ENCODE measurements at places on chromosomes 4 and X.

DNA sequence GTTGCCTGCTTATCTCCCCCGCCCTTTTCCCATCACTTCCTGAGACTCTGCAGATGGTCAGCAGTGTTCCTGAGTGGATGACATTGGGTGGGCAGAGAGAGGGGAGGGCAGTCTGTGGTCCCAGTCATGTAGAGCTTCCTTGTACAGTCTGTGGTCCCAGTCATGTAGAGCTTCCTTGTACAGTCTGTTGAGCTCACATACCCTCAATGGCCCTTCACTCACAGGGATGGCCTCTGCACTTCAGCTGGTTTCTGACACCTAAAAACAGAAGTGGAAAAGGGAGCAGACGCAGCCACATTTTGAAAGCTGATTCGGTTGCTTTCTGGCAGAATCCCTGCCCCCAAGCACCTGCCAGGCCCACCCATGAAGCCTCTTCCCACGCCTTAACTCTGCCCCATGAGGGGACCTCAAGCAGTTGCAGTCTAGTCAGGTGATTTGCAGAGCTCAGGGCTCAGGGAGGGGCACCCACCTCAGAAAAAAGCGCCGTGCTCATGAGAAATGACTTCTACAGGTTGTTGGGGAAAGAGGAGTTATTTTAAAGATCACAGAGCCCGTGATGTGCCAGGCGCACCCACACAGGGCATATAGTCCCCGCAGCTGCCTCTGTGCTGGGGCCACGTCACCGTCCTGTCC is 3.6 kb upstream of the TMEM271 start:
- no peak for DNase-seq

- no peak for DNase-seq
Observed at GRCh38 chrX:110563282-110563681, 204.6 kb downstream of the RTL9 start.

GRCh38 chrX:10240918-10241317 is 84.1 kb downstream of the CLCN4 start:
- no peak for DNase-seq

GRCh38 chrX:110108381-110108821 is 105.5 kb downstream of the TMEM164 start:
- no peak for DNase-seq

- DNase-seq = no peak
Observed at GRCh38 chr4:139901531-139902320, 236.1 kb downstream of the MGST2 start.

GRCh38 chr4:98546910-98547594 is 111.4 kb downstream of the TSPAN5 start:
- DNase-seq = no peak

DNA sequence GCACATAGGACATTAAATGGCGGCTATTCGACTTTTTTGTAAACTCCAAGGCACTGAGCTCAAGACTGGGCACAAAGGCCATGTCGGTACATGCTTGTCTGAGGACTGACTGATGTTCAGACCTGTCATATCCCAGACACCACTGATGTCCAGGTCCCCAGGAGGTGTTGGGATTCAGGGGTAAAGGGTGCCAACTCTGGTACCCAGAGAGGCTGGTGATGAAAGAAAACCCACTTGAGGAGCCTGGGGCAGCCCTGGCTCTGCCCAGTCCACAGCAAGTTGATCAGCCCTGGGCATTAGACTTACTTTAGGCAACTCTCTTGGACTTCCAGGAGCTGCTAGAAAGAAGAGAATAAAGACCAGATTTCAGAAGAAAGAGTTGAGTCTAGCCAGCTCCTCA is 18.7 kb downstream of the SASH3 start:
- no peak for DNase-seq

GRCh38 chrX:32281853-32282252 is 929.5 kb downstream of the DMD start:
- no peak for DNase-seq

- no peak for DNase-seq
Observed at GRCh38 chr4:87973283-87974169, 2.0 kb upstream of the SPP1 start.

DNA sequence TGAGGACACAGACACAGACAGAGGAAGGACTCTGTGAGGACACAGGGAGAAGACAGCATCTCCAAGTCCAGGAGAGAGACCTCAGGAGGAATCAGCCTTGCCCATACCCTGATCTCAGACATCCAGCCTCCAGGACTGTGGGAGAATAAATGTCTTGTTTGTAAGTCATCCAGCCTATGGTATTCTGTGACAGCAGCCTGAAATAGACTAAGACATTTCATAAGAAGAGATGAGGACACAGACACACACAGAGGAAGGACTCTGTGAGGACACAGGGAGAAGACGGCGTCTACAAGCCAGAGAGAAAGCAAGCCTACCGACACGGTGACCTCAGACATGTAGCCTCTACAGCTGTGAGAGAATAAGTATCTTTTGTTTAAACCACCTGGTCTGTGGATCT is 112.1 kb downstream of the DHRSX start:
- no peak for DNase-seq

- DNase-seq = no peak
Observed at GRCh38 chr4:38889143-38889542, 21.5 kb downstream of the FAM114A1 start.

DNA sequence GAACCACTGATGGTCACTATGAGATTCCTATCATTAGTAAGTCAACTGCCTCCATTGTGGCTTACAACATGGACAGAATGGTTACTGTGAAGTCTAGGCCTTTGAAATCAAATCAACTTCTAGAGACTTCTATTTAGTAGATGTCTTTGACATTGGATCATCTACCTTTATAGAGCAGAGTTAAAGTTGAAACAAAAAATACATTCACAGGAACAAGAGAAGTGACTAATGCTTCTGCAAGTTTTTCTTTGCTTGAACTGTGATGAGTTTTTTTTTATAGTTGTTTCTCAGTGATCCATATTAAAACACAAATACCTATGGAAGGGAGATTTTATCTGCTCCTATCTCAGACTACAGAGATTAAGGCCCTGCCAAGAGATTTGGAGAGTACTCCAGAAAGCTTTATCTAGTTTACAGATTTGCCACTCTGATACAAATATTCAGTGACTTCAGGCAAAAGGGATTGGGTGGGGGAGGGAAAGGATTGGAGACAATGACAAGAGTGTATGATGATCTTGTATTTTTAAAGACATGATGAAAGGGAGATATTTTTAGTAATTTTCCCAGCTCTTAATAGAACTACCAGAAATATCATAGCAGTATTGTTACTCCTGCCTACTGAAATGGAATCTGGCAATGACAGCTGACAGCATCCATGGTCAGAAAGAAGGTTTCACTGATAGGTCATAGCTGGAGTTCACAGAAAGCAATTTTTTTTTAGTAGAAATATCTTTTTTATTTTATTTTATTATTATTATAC is 16.0 kb upstream of the EPGN start:
- DNase-seq = no peak

DNA sequence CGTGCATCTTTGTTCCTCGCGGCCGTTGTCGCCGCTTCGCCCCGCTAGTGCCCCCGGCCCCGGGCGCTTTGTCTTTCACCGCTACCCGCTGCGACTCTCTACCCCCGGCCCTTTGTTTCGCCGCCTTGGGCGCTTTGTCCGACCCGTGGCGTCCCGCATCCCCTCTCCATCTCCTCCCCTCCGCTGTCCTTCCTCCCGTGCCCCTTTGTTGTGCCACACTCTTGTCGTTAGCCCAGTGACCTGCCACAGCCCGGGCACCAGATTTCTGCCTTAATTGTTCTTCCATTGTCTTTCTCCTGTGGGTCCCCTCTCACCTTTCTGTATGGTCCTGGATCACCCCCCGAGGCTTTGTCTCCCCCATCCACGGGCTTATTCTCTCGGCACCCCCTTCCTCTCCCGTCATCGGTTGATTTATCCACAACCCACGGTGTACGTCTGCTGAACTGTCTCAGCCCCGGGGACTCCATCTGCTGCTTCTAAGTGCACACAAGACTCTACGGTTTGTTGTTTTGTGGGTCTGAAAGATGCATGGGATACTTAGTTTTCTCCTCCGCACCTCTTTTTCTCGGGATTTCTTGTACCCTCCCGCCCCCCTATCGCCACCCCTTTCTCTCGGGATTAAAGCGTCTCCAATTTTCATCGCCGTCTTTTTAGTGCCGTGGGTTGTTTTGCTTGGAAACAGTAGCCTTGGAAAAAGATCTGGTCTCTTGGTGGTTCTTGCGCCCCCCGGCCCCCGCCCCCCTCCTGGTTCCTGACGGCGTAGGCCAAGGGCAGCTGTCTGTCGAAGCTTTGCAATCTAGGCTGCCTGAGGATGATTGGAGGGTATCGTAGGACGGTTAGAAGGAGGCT is 783 bp downstream of the RBPJ start:
- no peak for DNase-seq

DNA sequence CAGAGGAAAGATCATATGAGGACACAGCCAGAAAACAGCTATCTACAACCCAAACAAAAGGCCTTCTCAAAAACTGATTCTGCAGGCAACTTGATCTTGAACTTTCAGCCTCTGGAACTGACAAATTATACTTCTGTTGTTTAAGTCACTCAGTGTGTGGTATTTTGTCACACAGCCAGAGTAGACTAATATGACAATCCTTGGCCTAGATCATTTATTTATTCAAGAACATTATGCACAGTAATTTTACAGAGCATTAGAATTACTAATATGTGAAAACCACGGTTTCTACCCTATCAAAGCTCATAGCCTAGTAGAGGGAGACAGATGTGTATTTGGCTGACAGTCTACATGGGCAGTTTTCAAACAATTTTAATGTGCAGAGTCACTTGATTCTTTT is 167.8 kb upstream of the PCDH18 start:
- no peak for DNase-seq

- DNase-seq = no peak
Observed at GRCh38 chr4:26746802-26747213, 113.8 kb upstream of the STIM2 start.

- no peak for DNase-seq
Observed at GRCh38 chr4:181388061-181388460, 855.1 kb upstream of the TENM3 start.

DNA sequence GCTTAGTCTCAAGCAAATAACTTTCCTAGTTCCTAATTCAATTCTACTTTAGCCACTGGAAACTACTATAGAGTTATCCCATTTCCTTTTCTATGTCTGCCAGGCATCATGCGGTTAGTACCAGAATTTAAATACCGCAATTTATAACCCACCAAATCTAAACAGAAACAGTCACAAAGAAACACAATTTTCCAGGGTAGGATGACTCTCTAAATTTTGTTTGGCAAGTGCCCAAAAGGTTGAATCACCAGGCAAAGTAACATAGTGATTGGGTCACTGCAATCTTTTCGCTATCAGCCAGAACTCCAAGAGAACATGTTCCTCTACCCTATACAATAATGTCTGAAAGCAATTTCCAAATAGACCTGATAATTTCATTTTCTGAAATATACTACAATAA is 240.2 kb upstream of the GRIA3 start:
- no peak for DNase-seq

DNA sequence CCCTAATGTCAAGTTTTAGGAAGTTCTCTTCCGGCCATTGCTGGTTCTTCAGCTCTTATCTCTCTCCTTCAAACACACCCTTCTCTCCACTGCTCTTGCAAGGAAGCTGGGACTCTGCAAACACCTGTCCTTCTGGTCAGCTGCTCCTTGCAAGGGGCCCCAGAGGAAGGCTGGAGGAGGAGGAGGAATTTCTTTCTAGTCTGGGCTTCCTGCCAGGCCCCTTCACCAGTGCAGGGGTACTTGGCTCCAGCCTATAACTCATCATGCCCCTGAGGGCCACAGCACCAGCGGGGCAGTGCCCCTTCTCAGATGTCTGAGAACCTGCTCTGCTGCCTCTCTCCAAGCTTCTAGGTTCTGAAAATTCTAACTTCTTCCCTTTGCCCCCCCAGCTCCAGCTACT is 46.7 kb downstream of the REELD1 start:
- no peak for DNase-seq

GRCh38 chr4:83454686-83455085 is 937 bp downstream of the HELQ start:
- no peak for DNase-seq

DNA sequence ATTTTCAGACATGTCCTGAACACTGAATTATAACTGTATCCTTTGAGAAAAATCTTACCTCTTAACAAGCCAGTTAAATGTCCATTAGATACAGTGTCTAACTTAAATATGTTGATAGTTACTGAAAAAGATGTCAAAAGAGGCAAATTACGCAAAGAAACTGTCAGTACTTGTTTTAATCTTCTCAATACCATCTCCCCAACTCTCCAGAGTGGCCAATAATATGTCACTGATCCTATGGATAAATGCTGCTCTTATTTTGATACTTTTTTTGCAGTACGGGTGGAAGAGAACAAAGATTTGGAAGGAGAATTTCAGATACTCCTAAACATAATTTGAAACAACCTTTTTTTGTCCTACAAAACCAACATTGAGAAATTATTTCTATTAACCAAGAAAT is 192.7 kb downstream of the CBR4 start:
- no peak for DNase-seq

DNA sequence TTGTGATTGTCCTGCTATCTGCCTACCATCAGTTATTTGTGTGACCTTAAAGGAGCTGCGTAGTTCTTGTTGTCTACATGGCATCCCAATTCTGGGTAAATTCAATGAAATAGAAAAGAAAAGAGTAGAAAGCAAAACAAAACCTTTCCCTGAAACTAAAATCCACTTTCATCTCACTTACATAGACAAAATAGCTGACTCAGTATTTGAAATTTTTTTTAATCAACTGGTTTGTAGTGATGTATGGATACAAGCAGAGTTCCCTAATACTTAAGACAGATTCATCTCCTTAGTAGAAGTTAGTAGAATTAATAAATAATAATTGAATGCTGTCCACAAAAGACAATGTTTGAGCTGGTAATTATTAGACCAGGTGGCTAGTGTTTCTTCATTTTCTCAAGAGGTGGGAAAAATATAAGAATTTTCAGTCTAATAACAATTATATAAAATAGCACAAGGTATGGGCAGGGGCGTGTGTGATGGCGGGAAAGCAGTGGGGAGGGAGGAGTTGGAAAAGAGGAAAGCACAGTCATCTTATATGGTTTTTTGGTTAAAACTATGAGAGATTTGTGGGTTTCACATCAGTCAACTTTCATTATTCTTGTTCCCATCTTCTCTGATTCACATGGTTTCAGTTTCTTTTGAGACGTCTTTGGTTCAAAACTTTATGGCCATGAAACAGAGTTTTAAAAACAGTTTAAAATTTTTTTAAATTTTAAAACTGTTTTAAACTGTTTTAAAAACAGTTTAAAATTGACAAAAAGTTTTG is 275.2 kb downstream of the SPRY1 start:
- DNase-seq = no peak

DNA sequence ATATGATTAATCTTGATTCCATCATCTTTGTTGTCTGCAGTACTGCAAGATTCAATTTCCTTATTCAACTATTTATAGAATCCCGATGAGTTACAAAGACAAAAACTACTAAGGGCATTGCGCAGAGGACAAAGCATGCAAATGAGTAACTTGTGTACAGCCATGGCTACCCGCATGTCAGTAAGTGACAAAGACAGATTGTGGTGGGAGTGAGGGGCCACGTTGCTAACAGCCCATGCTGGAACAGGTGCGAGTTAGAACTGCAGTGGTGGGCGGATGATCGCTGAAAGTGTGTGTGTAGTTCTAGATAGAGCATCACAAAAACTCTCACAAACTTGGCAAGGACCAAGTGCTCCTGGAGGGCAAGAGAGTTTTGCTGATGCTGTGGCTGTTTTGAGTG is 49.5 kb downstream of the ACOX3 start:
- DNase-seq = no peak

All from stimulated activated CD4-positive, alpha-beta T cell treated with anti-CD3 and anti-CD28 coated beads, Interleukin-1b, Interleukin-23, amount 100 ng/mL, for 1 hour (primary cell).